Ecto neural progenitor cell (in vitro differentiated cells): ENCODE measurements at places on chromosomes 1 and 21.

- DNase-seq = no peak
Observed at GRCh38 chr1:16186655-16187235, 25.7 kb downstream of the ARHGEF19 start.

GRCh38 chr21:31592963-31593560 is 66.4 kb upstream of the SOD1 start:
- DNase-seq = no peak

DNA sequence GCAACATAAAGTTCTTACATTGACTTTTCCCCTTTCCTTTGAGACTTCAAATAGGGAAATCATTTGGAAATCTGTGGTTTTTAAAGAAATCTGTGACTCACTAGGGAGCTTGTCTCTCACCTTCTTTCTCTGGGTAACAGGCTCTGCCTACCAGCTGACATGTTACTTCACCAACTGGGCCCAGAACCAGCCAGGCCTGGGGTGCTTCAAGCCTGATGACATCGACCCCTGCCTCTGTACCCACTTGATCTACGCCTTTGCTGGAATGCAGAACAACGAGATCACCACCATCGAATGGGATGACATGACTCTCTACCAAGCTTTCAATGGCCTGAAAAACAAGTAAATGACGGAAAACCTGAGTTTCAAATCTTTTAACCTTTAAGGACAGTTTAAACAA is 9.2 kb upstream of the CHIA start:
- no peak for DNase-seq

DNA sequence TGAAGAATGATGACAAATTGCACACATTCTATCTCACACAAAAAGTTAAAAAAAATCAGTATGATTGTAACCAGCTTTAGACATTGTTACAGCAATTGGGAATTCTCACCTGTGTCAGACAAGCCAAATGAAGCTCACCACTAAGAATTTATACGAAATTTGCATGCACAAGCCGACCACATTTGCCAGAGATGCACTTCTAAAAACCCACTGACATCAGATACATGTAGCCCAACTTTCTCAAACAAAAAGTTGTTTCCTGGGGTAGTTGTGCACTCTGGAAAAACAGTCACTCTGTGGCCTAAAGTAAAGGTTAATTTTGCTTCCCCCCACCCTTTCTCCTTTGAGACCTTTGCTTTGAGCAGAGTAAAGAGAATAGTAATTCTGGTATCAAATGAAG is 67.9 kb upstream of the IL12RB2 start:
- no peak for DNase-seq

GRCh38 chr1:41935226-41935625 is 16.5 kb upstream of the HIVEP3 start:
- no peak for DNase-seq

DNA sequence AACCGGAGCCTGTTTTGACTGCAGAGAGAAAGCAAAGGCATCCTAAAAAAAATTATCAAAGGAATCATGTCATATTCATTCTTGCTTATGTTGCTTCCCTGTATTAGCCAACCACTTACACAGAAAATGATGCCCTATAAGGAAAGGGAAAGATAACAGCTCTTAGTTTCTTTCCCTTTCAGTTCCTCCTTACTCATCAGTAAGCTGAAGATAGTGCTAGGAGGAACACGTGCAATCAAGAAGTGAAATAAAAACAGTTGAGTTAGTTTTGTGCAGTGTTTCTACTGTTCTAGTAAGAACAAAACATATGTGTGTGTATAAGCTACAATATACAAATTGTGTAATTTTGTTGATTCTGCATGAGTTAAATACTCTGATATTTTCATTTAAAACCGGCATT is 45.3 kb upstream of the MTF2 start:
- no peak for DNase-seq

DNA sequence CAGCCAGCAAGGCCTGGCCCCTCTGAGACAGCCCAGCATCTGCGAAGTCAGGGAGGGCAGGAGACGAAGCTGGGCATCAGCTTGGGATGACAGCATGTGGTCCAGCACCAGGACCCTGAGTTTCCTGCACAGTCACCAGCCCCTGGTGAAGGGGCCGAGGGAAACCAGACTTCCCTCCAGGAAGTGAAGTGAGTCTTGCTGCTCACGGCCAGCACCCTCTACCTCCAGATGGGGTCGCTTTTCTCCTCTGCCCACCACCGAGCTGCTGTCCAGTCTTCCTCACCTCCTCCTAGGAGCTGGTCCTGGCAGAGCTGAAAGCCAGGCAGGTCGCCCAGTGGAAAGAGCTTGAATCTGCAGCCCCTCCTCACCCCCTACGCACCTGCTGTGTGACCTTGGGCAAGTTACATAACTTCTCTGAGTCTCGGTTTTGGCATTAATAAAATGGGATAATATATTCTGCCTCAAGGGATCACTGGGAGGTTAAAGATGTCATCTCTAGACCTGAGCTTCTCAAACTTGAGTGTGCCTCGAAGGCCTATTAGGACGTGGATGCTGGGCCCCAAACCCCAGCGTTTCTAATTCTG is 118.5 kb upstream of the VAMP3 start:
- DNase-seq = no peak

DNA sequence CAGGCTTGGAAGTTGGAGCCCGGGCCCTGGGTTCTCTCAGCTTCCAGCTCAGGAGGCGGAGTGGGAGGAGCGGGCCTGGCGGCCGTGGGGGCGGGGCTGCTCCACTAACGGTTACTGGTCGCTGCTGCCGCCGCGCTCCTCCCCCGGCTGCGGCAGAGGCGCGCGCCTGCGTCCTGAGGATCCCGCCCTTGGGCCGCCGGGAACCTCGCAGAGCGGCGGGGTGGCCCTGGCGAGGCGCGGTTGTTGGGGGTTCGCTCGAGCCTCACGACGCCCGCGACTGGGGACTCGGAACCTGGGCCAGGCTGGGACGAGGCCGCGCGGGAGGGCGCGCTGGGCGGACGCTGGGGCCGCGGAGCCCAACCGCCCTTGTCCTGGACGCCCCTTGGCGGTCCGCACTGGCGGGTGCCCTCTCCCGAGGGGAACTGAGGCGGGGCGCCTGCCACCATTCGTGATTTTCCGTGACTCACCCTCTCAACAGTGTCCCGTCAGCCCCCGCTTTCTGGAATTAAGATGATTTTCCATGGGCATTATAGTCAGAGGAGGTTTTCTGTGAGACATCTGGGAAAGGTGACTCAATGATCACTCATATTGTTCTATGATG is 34.1 kb downstream of the OR2G3 start:
- peak; percentile 83 for DNase-seq

- DNase-seq = peak; percentile 52
Observed at GRCh38 chr1:200039849-200040474, 12.5 kb downstream of the NR5A2 start.

GRCh38 chr1:159560599-159560998 is 24.8 kb upstream of the OR10J5 start:
- no peak for DNase-seq

DNA sequence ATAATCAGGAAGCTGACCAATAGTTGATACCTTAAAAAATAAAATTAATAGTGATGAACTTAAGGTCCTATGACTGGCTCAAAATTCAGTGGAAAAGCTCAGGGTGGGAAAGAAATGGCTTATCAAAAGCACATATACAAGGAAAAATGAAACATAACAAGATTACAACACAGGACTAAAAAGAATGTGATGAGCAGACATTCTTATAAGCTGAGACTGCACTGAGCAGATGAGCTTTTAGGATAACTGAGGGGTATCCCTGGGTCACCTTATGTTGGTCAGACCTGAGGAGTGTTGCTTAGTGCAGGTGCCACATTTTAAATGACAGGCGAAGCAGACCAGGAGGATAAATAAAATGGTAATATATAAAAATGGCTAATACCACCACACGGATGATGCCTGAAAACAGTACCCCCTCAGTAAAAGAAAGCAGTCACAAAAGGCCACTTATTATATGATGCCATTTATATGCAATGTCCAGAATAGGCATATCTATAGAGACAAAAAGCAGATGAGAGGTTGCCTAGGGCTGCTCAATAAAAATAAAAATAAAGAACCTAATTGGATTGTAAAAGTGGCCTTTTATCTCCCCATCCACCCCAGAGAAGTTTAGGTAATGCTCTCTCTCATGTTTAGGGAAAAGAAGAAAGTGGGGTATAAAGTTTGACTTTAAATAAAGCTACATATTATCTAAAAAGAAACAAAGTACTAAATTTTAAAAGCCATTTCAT is 163.9 kb downstream of the SLC45A1 start:
- no peak for DNase-seq

DNA sequence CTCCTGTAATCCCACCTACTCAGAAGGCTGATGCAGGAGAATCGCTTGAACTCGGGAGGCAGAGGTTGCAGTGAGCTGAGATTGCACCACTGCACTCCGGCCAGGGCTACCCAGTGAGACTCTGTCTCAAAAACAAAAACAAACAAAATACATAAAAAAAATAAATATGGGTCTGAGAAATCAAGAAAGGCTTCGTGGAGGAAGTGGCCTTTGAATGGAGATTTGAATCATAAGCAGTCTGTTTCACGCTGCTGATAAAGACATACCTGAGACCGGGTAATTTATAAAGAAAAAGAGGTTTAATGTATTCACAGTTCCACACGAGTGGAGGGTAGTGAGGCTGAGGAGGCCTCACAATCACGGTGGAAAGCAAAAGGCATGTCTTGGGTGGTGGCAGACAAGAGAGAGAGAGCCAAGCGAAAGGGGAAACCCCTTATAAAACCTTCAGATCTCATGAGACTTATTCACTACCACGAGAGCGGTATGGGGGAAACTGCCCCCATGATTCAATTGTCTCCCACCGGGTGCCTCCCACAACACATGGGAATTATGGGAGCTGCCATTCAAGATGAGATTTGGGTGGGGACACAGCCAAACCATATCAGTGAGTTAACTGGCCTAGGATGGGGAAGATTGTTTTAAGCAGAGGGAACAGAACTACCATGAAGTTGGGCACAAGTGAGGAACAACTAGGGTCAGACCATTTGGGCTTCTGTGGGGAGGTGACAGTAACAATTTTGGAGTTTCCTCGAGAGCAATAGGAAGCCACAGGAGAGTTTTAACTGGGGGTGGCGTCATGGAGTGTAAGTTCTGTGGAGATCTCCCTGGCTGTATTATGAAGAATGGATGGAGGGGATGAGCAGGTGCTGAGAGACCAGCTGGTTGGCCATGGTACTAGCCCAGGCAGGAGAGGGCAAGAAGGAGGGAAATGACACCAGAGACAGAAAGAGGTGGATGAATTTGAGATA is 22.2 kb upstream of the WNT4 start:
- DNase-seq = no peak

DNA sequence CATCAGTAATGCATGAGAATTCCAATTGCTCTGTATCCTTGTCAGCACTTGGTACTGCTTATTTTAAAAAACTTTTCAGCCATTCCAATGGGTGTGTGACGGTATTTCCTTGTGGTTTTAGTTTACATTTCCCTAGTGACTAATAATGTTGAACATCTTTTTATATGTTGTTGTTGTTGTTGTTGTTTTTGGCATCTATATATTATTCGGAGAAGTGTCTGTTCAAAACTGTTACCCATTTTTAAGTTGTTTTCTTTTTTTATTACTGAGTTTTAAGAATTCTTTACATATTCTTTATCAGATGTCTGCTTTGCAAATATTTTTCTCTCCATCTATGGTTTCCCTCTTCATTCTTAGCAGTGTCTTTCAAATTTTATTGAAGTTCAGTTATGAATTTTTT is 231.1 kb upstream of the POU3F1 start:
- DNase-seq = no peak

DNA sequence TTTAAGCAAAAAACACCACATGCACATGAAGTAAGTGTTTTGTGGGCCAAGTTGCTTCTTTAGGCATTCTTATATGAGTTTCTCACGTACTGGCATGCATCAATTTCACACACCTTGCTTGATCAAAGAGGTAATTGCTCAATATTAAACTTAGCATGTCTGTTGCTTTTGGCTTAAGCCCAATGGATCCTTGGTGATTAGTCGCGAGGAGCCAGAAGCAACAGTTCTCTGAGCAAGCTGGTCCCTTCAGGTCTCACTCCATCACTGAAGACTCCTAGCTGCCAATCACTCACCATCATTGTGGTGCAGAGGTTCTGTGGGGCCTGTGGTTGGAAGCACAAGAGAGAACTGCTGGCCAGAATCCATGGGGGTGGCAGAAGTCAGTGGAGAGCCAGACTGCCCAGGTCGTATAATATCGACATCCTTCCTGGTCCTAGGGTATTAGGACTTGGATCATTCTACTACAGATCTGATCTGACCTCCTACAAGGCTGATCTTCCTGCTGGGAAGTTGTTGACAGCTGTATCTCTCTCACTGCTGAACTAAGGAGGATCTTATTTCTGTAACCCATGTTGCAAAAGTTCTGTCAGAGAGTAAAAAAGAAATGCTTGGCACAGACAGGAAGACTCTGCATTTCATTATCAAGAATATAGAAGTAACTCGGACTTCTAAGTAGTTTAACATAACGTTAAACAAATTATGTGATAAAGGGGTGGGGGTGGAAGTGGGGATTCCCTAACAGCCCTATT is 140.5 kb downstream of the NTPCR start:
- DNase-seq = no peak

- no peak for DNase-seq
Observed at GRCh38 chr1:46406881-46407608, 12.9 kb downstream of the FAAH start.

DNA sequence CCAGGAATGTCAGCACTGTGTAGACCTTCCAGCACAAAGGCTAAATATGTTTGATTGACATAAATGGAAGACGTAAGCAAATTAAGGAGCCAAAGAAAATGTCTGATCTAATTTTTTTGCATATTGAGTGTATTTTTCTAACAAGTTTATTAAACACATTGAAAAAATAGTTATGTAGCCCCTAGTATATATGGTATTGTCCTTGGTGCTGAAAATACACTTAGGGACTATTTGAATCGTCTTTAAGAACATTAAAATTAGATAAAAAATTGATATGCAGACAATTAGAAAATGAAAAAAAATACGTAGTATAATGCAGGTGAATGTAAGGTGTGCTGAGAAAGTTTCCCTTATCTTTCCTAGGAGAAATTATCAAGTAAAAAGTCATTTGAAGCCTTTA is 337.0 kb downstream of the OMA1 start:
- no peak for DNase-seq

- no peak for DNase-seq
Observed at GRCh38 chr1:233406994-233407631, 79.6 kb downstream of the MAP3K21 start.

- DNase-seq = no peak
Observed at GRCh38 chr1:114453361-114453784, 57.6 kb downstream of the TRIM33 start.

- DNase-seq = peak; percentile 69
Observed at GRCh38 chr1:44294588-44295007, 60.5 kb downstream of the ERI3 start.

DNA sequence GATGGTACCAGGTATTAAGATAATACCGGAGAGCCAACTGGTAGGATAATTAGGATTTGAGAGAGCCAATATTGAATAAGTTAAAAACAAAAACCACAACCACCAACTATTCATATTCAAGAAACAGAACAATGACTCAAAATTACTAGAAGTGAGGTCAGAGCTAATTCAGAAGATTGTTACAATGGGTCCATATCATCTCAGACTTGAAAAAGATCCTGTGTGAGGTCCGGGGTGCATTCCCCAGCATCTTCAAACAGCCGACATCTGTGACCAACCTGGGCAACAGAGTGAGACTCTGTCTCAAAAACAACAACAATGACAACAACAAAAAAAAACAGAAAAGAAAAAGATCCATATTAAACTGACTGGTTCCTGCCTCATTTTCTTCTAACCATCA is 18.6 kb downstream of the AK2 start:
- DNase-seq = no peak
